ENCODE measurements at places on chromosomes 3 and 15.

- DNase-seq = no peak
Observed at GRCh38 chr3:18853269-18853668, 295.0 kb upstream of the KCNH8 start.

GRCh38 chr15:98876451-98877369, 130.9 kb downstream of the PGPEP1L start:
- no peak for DNase-seq

DNA sequence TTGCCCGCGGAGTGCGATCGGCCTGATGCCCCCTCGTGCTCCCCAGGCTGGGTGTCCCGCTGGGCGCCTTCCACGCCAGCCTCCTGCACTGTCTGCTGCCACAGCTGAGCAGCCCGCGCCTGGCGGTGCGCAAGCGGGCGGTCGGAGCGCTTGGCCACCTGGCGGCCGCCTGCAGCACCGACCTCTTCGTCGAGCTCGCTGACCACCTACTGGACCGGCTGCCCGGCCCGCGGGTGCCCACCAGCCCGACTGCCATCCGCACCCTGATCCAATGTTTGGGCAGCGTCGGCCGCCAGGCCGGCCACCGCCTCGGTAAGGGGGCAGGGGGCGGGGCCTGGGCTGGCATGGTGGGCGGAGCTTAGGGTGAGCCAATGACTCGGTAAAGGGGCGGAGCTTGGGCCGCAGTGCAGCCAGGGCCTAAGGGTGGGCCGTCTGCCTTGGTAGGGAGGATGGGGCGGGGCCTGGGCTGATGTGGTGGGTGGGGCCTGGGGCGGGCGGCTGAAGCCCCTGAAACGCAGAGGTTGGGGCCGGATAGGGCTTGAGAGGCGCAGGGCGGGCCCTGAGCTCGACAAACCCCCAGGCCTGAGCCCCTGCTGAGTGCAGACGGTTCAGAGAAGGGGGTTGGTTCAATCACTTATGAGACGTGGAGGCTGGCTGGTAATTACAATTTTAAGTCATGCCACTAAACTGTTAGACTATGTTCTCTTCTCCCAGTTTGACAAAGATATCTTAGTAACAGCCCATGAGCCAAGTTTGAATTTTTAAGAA, 13.7 kb downstream of the CAND2 start:
- DNase-seq = peak; percentile 90

GRCh38 chr3:11204697-11205348, 50.5 kb downstream of the HRH1 start:
- no peak for DNase-seq

GRCh38 chr3:27089068-27089467, 280.1 kb downstream of the NEK10 start:
- DNase-seq = no peak

DNA sequence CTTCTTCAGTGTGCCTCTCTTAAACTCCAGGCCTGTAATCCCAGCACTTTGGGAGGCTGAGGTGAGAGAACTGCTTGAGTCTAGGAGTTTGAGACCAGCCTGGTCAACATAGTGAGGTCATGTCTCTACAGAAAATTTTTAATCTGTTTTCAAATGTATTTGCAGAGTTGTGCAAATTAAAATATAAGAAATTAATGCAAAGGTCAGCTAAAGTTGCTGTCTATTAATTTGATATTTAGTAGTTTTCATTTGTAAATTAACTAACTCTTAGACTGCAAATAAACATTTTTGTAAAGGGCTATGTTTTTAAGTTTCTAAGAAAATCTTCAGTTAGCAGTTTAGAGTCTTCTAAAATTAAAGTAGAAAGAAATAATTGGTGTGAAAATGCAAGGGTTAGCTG, 99.9 kb upstream of the TJP1 start:
- no peak for DNase-seq

- no peak for DNase-seq
Observed at GRCh38 chr3:84789961-84790360, 168.8 kb upstream of the CADM2 start.

GRCh38 chr15:63819645-63820044, 14.1 kb downstream of the HERC1 start:
- no peak for DNase-seq

DNA sequence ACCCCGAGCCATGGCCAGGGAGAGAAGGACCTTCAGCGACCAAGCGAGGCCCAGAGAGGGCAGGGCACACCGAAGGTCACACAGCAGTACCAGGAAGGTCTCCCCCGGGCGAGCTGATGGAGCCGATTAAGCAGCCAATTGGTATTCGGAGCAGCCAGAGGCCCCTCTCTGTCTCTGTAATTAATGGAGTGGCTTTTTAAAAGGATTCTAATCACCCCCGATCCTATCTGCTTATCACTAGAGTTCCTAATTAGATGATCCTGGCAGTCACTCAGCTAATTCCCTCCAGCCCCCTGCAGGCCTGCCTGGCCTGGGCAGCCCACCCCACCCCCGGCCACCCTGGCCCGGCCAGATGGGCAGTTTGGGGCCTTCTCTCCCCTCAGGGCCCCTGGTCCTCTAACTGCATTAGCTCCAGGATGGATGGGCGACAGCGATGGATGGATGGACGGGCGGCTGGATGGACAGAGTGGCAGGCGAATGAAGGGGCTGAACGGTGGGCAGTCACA, 1.6 kb upstream of the DNAJB8 start:
- no peak for DNase-seq

DNA sequence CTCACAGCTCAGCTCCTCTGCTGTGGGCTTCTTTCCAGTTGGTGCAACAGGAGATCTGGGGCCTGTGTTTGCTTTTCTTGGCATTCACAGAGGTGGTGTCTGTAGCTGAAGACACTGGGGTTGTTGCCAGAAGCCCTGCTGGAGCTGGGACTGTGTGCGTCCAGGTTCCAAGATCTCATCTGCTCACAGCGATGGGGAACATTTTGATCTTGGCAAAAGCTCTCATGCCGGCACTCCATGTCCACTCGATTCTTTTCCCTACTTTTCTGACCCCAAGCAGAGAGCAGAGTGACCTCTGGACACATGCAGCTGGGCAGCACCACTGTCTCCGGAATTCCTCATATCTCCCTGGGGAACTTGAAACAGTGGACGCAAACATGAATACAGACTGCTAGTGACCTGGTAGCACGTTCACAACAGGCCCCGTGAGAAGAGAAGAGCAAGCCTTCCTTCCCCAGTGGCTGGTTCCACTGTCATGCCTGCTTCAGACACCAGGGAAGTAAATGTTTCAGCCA, 36.1 kb upstream of the MECOM start:
- no peak for DNase-seq

DNA sequence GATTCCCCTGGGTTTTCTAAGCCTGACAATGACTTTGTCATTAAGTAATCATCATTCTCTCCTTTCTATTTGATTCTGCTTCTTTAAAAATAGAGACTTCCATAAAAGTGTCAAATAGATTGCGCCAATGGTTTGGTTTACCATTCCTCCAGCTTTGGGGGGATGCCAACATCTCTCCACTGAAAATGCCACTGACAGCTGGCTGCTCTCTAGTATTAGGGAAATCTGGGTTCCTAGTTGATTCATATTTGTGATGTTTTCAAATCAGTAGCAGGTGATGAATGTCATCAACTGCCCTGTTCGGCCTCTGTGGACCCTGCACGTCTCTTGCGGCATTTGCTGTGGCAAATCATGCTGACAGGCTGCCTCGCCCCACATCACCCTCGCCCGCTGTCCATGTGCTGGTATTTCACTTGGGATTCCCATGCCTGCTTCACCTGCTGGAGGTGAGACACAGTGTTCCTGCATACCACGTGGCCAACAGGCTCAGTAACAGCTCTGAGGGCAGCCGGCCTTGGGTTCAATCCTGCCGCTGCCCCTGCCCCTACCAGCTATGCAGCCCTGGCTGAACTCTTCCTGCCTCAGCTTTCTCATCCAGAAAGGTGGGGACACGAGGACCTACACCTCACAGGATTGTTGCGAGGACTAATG, 28.1 kb downstream of the ZXDC start:
- no peak for DNase-seq

- no peak for DNase-seq
Observed at GRCh38 chr3:112632596-112632995, 8.3 kb downstream of the CCDC80 start.

GRCh38 chr3:108088697-108089096, 2.1 kb downstream of the CD47 start:
- no peak for DNase-seq

- no peak for DNase-seq
Observed at GRCh38 chr3:122324871-122325323, at the start of gene CSTA. Gene CSTA, plus strand, starts transcription at chr3:122325248. Its CDS starts 45 bp downstream, at chr3:122325293.

DNA sequence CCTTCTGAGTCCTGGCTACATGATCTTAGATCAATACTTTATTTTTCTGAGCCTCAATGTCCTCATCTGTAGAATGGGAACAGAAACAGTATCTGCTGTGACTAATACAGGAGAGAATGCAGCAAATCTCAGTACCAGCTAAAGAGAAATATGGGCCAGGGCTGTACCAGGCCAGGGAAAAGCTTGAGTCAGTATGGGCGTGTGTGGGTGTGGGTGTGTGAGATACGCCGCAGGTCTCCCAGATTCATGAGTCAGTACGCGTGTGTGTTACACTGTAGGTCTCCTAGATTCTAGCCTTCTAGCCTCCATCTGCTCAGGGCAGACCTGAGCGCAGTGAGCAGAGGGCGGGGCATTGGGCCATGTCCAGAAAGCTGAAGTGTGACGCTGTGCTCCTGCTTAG, 15.2 kb downstream of the GNAI2 start:
- DNase-seq = no peak

DNA sequence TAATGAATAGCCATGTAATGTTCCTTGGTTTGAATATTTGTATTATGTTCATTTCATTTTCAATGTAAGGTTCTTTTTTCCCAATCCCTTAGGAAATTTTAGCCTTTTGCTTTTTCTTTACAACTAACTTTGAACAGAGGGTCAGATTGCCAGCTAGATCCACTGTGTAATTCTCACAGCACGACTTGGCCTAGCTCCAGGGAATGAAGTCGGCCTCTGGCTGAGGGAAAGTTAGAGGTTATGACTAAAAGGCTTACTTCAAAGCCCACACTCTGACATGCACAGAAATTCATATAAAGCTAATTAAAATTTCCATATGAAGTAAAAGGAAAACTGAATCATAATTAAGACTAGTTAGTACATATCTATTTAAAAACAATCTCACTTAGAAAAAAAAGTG, 38.7 kb downstream of the ROBO1 start:
- DNase-seq = no peak

- no peak for DNase-seq
Observed at GRCh38 chr3:9833078-9833477, 10.7 kb downstream of the RPUSD3 start.

GRCh38 chr15:62389885-62390790, 225.1 kb upstream of the C2CD4B start:
- DNase-seq = no peak

- no peak for DNase-seq
Observed at GRCh38 chr3:140131895-140132294, 196.9 kb downstream of the CLSTN2 start.
